ENCODE measurements at places on chromosomes 4 and X. TPM values are rescaled to one million over a fixed set of nuclear protein-coding genes. Genes with fewer than 3 reads are reported as not detected.

DNA sequence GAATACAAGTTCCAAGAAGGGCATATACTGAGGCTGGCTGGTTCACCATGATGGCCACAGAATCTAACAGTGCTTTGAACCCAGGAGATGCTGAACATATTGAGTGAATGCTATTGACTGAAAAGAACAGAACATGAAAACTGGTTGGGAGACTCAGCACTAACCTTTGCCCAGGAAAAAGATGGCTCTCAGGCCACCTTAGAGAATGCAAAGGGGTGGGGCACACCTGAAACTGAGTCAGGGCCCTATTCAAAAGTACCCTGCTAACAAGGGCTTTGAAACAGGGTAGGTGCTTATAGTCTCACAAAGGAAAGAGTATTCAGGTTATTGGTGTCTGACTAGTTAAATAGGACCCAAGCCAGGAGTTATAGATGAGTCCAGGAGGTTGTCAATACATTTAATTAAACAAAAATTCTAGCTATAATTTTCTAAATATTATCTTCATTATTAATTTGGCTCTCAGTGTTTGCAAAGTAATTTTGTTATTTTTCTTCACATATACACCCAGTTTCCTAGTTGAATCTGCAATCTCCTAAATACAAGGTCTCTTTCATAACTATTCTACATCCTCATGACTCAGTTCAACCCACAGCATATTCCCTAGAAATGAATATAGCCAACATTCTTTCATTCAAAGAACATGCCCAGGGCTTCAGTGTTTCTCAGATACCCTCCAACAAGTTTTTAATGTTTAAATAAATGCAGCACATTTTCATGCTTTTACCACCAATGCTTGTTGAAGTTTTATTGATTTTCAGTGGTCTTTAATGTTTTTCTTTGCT, 144.2 kb upstream of the RAPGEF2 start:
- no peak for DNase-seq

GRCh38 chrX:17462881-17463280, 87.9 kb downstream of the NHS start:
- no peak for DNase-seq

- peak; percentile 21 for DNase-seq
These were observed at the start of gene ATOH1 for GRCh38 chr4:93828332-93828994. ATOH1 (plus strand) TSS chr4:93828753; CDS start chr4:93828927, 174 bp downstream.

DNA sequence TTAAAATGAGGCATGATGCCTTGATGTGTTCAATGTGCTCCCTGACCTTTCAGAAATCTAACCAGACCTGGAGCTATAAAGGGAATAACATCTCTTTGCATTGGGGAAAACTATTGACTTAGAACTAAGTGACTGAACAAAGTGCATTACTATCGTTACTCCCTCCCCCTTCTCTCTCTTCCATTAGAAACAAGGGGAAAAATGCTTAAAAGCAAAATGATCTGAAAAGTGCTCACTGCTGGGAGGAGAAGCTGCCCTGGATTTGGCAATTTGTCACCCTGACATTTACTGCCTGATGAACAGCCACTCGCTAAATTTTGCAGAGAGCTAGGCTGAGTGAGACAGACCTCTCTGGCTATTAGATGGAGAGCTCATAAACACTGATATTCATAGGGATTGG, 48.6 kb upstream of the PARM1 start:
- no peak for DNase-seq

DNA sequence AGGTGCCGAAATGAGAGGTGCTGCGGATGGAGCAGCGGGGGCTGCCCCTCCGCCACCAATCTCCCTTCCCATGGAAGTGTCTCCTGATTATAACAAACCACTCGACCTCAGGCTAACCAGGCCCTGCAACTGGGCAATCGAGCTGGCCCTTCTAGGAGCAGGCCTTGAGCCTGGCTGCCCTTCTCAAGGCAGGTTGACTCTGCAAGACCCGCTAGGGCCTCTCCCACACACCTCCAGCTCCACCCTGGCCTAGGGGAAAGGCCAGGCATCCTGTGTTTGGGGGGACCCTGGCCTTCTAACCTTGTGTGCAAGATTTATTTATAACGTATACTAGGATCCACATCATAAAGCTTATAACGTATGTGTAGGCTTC, 3.7 kb upstream of the BCOR start:
- no peak for DNase-seq

DNA sequence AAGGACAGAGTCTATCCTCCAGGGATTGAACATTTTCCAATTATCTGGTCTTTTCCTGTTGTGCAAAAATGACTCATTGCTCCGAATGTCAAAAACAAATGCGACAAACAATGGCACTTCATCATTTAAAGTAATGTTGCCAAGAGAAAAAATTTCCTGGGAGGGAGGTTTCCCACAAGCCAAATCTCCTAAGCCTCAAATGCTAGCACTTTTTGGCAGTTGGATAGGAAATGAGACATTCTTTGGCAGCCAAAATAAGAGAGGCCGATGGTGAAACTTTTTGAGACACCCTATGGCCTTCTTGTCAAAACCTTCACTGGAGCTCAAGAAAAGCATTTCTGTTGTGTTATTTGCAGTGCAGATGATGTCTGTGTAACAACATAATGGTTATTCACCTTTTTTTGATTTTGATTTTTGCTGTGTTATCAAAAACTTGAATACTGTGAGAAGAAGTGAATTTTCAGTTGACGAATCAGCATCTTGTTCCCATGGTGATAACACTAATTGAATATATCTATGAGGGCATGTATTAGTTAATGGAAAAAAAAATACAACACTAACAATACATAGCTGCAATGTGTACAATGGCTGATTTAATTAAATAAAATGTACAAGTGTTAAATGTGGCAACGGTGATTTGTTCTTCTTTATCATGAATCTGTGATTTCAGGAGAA, 333.8 kb downstream of the ANK2 start:
- no peak for DNase-seq

DNA sequence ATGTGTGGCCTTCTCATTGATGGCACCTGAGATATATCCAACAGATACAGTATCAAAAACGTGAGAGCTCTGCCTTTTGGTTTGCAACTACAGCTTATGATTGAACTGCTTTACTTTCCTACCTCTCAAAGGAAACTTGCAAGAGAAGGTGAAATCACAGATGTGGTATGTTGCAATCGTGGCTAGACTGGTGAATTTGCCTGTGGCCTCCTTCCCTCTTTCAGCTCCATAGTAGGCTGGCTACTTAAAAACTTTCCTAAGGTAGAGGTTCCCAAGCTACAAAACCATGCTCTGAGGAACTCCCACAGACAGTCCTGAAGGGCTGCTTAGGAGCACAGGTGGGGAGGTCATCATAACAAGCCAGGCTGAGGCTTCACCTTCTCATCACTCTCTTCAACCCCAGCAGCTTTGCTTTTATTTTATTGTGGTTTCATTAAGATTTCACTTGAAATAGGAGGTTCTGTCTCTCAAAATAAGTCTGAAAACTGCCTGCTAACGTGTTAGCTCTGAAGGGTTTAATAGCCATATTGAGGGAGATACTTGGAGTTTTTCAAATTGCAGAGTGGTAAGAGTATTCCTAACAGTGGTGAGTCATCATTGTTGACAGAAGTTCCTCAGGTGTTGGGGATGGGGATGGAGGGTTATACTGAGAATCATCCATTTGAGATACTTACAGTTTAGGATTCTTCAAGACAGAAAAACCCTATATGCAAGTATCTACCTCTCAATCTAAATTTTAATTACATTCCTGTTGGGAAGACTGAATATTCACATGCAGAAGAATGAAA, 93.5 kb upstream of the UCP1 start:
- no peak for DNase-seq

- no peak for DNase-seq
These were observed 33.9 kb upstream of the SLC9A7 start for GRCh38 chrX:46792810-46793188.

- no peak for DNase-seq
These were observed 570.8 kb downstream of the PRR32 start for GRCh38 chrX:127390316-127390715.

GRCh38 chrX:33415459-33415858, 204.1 kb upstream of the DMD start:
- no peak for DNase-seq

DNA sequence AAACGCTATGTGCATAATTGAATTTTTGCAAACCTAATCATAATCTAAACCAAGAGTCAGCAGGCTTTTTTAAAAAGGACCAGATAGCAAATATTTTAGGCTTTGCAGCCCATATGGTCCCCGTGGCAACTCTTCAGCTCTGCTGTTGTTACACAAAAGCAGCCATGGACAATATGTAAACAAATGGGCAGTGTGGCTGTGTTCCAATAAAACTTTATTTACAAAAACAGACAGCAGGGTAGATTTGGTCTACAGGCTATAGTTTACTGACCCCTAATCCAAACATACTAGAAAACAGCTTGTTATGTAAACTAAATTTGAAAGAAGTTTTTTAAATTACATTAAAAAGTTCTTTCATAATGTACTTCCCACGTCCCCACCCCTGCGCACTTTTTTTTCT, 53.1 kb downstream of the FUNDC1 start:
- DNase-seq, result no peak

- DNase-seq, result peak; percentile 38
These were observed 26.1 kb downstream of the ARHGEF6 start for GRCh38 chrX:136754651-136755050.

GRCh38 chrX:118980761-118981160, 6.3 kb downstream of the LONRF3 start:
- no peak for DNase-seq

- DNase-seq, result no peak
These were observed 46.2 kb downstream of the PPEF1 start for GRCh38 chrX:18753631-18754030.

DNA sequence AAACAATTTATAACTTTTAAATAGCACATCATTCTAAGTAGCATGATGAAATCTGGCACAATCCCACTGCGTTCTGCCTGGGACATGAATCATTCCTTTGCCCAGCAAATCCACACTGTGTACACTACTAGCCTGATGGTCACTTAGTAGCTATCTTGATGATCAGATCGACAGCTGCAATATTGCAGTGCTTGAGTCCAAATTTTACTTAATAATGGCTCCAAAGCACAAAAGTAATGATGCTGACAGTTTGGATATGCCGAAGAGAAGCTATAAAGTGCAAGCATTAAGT, 86.6 kb upstream of the NPNT start:
- DNase-seq, result no peak

DNA sequence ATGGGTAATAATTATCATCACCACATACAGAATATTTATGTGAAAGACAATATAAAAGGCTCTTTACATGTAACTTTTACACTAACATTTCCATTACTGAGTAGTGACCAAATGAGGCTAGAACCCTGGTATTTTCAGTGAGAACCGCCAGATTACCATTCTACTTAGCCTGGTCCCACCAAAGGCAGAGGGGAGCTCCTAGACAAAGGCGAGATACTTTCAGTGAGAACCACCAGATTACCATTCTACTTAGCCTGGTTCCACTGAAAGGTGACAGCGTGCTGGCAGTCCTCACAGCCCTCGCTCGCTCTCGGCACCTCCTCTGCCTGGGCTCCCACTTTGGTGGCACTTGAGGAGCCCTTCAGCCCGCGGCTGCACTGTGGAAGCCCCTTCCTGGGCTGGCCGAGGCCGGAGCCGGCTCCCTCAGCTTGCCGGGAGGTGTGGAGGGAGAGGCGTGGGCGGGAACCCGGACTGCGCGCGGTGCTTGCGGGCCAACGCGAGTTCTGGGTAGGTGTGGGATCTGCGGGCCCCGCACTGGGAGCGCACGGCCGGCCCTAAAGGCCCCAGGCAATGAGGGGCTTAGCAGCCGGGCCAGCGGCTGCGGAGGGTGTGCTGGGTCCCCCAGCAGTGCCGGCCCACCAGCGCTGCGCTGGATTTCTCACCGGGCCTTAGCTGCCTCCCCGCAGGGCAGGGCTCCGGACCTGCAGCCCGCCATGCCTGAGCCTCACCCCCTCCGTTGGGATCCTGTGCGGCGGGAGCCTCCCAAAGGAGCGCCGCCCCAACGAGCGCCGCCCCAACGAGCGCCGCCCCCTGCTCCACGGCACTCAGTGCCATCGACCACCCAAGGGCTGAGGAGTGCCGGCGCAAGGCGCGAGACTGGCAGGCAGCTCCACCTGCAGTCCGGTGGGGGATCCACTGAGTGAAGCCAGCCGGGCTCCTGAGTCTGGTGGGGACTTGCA, 1276.1 kb downstream of the PCDH7 start:
- no peak for DNase-seq

- no peak for DNase-seq
These were observed 7.3 kb upstream of the JAKMIP1 start for GRCh38 chr4:6207602-6208001.

DNA sequence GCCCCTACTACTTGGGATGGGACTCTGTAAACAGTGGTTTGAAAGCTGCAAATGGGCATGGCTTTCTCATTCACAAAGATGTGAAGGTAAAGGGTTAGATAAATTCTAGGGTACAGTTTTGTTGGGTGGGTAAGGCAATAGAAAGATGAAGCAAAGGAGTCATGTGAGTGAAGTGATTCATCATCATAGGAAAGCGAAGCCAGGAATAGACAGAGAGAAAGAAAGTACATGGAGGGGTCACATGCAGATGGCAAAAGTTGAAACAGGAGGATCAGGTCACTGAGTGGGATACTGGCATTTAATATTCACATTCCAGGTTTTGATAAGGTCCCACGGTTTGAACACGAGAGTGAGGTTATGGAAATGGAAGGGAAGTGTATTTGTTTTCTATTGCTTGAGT, 8.2 kb upstream of the ABCG2 start:
- DNase-seq, result no peak

GRCh38 chr4:3862640-3863420, 96.6 kb downstream of the ADRA2C start:
- peak; percentile 38 for DNase-seq

DNA sequence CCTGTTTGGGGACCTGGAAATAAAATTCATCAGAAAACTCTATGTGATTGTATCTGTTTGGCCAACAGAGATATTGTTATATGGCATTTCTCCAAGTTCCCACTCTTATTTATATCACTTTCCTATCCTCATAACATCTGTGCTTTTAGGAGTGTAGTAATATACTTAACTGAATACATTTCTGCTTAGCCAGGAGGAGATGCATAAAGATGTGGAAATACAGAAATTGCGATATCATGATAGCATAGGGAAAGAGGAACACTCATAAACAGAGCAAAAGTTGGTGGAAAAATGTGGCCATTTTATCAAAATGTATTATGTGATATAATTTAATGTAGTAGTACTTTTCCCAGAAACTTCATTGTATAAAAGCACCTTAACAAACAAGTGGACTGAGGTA, 46.1 kb upstream of the TSPAN7 start:
- DNase-seq, result no peak

GRCh38 chr4:875818-876423, 50.0 kb upstream of the CPLX1 start:
- no peak for DNase-seq

DNA sequence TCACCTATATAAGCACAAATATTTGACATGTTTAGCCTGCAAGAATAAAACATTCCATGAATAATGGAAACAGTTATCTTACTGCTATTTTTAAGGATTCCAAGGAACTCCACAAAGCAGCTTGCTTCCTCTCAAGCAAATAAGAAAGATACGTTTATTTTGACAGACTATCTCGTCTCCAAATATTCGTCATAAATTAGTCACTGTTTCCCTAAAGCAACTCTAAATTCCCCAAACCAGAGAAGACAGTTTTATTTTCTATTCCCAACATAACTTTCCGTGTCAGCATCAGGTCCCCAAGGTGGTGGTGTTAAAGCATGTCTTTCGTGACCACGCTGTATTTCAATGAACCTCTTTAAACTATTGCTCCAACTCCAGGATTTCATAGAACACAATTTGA, 24.3 kb upstream of the DKK2 start:
- no peak for DNase-seq

Gene GATA1
- total RNA-seq, result not detected

Gene FAM184B
- not detected for total RNA-seq

Gene SRPX2
- 18.0 TPM for total RNA-seq

Gene DCLK2
- total RNA-seq, result 13.6 TPM

Gene TSPAN7
- total RNA-seq, result 32.1 TPM

Gene CFAP99
- not detected for total RNA-seq

Gene AMTN
- not detected for total RNA-seq

Gene CTAG1A
- total RNA-seq, result not detected

Gene MID2
- 4.5 TPM for total RNA-seq
